ENCODE measurements at places on chromosomes 2 and 18.

DNA sequence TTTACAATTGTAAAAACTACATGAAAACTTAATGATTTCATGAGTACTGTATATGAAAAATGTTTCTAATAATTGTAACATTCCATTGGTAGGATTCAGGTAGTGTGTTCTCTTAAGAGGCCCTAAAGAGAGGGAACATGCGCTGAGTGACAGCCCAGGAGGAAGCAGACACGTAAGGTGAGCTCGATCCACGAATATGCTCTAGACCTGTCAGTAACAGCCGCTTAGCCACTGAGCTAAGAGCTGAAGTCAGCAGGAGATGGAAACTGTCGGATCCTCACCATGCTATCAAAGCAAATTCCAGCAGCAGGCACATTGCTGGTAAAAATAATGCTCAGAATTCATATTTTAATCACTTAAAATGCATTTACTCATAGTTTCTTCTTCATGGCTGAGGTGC, 346.5 kb downstream of the TGIF1 start:
- no peak for DNase-seq

DNA sequence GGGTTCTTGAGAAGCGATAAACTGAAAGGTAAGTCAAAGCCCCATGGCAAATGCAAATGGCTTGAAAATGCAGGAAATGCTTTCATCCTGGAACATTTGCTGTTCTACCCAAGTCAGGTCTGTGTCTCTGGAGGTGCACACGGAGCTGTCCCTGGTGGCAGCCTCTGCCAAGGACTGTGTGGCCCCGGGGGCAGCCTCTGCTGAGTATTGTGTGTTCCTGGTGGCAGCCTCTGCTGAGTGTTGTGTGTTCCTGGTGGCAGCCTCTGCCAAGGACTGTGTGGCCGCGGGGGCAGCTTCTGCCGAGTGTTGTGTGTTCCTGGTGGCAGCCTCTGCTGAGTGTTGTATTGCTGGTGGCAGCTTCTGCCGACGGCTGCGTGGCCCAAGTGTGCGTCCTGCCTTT, 135.6 kb upstream of the ALKAL2 start:
- no peak for DNase-seq

DNA sequence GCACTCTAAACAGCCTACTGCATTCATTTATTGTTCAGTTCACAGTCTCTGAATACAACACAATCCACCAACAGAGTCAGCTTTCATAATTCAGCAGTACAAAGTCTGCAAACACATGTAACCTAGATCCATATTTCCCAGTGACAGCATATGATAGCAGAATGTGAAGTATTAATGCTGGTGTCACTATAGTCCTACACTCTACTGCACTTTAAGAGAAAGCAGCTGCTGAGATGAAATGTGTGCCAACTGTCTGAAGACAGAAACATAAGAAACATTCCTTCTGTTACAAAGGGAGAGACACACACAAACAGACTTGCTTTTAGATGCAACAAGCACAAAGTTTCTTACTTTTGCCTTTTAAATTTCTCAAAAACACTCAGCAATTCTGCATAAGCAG, 441.8 kb downstream of the ZEB2 start:
- no peak for DNase-seq

GRCh38 chr18:13389491-13390131, 171.1 kb downstream of the LDLRAD4 start:
- DNase-seq, result no peak

DNA sequence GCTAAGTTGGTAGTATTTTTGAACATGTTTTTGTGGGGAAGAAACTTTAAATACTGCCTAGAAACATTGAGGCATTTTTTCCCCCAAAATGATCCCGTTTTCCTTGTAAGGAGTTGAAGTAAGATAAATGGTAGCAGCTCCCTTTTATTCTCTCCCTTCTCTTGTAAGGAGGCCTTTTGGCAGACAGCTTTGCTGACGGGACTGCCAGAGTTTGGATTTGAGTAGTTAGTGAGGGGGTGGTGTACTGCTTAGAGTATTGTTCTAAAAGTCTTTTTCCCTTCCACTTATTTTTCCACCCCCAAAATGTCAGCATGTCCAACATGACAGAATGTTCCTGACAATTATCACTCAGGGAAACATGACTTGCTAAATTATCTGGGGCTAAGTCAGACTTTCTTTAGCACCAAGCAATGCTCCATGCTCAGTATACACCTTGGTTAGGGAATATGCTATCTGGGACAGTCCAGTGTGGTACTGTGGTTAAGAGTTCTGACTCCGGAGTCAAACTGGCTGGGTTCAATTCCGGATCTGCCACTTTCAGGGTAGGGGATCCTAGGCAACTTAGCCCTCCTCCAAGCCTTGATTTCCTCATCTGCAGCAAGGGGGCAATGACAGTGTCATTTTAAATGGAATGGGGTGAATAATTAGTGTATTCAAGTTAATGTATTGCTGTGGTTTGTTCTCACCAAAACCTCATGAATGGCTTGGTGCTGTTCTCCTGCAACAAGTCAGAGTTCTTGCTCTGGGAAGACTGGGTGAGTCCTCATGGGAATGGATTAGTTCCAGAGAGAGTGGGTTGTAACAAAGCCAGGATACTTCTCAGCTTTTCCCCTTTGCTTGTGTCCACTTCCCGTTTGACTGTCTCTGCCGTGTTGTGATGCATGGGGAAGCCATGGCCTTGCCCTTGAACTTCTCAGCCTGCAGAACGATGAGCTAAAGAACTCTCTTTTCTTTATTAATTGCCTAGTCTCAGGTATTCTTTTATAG, 116.2 kb downstream of the TANC1 start:
- DNase-seq, result no peak

GRCh38 chr2:147389218-147389617, 455.6 kb upstream of the ACVR2A start:
- DNase-seq, result no peak
